ENCODE measurements at places on chromosomes 6 and 20.

DNA sequence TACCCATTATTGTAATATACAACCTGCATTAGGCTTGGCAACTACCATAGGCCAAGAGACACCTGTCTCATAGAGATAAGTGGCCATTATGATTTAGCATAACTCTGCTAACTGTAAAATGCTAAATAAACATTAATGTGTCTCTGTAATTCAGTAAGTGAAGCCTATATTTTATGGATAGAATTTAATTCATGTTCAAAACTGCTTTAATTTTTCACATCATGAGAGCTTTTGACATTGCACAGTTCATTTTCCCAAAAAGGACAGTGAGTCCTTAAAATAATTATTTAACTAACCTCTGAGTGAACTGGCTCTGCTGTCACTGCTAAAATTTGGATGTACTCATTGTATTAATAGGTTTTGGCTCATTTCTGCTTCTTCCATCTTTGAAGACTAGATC, 41.4 kb upstream of the TMX4 start:
- DNase-seq, result no peak

DNA sequence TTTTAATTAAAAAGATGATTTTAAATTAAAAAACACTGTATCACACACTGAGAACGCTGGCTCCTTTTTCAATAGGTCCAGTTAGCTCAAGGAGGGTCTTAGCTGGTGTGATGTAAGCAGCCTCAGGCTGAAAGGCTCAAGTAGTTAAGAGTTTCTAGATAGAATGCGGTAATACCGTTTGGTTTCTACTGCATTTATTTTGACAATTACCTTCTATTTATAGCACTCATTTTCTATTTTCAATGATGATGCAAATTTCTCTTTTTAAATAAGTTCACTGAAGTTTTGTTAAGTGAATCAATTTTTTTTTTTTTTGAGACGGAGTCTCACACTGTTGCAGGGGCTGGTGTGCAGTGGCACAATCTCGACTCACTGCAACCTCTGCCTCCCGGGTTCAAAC, 87.1 kb downstream of the PREX1 start:
- DNase-seq, result no peak

GRCh38 chr6:55541024-55541423, 38.0 kb downstream of the HMGCLL1 start:
- no peak for DNase-seq

- DNase-seq, result no peak
Observed at GRCh38 chr20:63533871-63534393, 3.2 kb downstream of the PTK6 start.

DNA sequence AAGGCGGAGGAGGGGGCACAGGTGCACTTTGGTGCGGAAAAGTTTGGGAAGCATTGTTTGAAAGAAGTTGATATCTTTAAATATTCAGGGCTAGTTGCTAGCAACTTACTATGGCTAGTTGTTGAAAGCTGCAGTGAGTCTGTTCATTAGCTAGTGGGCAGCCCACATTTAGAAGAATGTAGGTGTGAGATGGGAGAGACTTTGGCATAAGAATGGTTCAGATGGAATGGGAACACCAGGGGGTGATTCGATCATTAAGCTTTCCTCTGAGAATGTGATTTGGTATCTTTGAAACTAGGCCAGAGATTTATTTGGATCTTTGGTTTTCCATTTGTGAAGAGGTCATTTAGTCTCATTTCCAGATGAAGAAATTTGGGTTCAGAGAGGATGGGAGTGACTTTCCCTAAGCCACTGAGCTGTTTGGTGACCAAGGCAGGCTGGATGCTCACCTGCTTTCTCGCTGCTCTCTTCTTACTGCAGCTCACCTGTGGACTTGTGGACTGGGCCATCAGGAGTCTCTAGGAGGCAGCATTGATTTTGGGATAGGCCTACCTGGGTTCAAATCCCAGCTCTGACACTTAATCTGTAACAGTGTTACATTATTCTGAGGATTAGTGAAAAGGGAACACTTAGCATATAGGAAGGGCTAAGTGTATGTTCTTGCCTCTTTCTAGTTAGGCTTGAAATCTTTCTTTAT, 62.9 kb downstream of the CARMIL1 start:
- no peak for DNase-seq

DNA sequence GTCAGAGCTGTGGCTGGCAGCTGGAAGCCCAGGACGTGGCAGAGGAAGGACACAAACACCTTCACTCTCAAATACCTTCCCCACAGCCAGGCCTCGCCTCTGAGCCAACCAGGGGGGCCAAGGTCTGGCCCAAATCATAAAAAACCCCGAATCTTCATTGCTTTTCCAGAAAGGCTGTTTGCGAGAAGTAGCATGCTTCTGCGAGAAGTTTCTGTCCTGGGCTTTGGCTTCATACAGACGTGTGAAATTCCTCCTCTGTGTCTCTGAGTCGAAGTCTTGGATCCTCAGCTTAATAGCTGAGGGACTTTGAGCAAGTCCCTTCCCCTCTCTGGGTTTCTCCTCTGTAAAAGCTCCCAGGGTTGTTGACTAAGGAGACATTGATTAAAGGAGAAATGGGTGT, 63.0 kb downstream of the CHMP4B start:
- no peak for DNase-seq

- no peak for DNase-seq
Observed at GRCh38 chr6:143743301-143744166, 65.8 kb downstream of the PHACTR2 start.

GRCh38 chr20:40744818-40745175, 55.8 kb upstream of the MAFB start:
- no peak for DNase-seq

DNA sequence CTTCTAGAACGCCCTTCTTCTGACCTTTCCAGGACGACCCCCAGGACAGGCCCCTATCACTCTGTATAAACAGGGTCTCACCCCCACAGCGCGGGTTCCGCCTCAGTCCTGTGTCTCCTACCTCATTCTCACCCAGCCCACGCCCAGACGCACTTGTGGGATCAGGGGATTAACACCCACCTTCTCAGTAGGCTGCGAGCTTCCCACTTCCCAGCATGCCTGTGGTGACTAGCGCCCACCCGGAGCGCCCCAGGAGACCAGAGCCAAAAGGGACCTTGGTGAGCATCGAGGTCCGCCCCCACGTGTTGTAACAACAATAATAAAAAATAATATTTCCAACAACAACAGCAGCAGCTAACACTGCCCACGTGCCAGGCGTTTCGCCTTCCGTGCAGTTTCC, 40.9 kb upstream of the NOL4L start:
- no peak for DNase-seq

DNA sequence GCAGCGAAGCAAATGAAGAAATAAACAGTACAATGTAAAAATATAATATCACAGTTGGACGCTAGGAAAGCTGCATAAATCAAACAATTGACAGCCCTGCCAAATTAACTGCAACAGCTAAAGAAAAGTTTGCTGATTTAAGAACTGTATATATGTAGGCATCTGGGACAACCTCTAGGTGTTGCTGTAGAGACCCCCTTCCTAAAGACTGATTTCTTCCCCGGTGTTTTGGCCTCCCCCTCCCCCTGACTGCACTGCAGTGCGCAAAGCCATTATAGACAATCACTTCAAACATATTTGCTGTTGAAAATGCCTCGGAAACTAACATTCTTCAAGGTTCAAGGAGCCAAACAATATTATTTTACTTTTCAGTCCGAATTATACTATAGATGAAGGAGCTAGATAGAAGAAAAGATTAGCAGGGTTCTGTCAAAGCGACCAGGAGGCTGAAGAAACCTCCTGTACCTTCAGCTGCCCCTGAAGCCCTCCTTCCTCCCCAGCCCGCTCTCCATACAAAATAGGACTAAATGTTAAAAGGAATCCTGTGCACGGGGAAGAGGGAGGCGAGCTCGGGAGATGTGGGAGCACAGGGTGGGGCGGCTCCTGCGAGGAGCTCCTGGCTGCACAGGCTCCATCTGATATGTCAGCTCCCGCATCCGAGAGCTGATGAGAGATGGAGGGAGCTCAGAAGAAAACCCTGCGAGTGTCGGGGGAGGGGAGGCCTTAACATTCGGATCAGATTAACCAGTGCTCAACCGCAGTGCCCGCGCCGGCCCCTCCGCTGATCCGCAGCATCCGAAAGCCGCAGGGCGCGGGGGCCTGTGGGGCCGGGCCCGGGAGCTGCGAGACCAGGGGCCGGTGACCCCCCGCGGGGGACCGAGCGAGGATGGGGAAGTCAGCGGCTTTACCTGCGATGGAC, 822 bp downstream of the ELOVL4 start:
- no peak for DNase-seq

GRCh38 chr6:674406-674805, 17.5 kb upstream of the HUS1B start:
- no peak for DNase-seq

DNA sequence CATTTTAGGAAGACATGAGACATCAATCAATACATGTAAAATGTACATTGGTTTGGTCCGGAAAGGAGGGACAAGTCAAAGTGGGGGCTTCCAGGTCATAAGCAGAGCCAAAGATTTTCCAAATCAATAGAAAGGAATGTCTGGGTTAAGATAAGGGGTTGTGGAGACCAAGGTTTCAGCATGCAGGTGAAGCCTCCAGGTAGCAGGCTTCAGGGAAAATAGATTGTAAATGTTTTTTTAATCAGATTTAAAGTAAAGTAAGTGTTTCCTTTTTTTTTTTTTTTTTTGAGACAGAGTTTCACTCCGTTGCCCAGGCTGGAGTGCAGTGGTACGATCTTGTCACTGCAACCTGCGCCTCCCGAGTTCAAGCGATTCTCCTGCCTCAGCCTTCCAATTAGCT, 16.8 kb upstream of the SERPINB9 start:
- DNase-seq, result no peak

DNA sequence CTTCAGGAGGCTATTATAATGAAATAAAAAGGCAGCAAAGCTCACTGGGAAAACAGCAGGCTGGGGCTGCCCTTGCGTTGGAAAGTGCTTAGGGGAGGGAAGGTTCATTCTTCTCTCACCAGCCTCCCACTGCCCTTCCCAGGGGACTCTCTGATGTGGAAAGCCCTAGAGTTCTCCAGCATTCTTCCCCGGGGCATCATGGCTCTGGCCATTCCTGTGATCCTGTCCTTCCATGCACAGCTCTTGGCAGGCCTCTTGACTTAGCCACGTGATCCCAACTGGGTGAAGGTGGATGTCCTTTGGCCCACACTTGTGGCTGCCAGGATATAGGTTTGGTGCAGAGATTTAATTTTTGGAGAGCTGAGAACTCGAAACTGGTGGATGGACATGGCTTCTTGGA, 58.0 kb upstream of the ZNF831 start:
- DNase-seq, result no peak

DNA sequence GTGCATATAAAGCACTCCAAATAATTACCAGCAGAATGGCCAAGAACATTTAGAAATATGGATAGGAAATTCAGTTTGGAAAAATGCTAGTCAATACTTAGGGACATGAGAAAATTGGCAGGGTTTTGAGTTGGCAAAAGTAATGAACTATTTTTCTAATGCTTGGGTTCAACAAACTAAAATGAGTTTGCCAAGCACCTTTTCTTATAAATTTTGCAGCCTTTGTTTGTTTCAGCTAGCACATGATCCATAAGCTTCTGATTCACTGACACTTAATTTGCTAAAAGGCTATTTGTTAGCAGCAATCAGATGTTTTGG, 324.8 kb downstream of the QKI start:
- DNase-seq, result no peak

DNA sequence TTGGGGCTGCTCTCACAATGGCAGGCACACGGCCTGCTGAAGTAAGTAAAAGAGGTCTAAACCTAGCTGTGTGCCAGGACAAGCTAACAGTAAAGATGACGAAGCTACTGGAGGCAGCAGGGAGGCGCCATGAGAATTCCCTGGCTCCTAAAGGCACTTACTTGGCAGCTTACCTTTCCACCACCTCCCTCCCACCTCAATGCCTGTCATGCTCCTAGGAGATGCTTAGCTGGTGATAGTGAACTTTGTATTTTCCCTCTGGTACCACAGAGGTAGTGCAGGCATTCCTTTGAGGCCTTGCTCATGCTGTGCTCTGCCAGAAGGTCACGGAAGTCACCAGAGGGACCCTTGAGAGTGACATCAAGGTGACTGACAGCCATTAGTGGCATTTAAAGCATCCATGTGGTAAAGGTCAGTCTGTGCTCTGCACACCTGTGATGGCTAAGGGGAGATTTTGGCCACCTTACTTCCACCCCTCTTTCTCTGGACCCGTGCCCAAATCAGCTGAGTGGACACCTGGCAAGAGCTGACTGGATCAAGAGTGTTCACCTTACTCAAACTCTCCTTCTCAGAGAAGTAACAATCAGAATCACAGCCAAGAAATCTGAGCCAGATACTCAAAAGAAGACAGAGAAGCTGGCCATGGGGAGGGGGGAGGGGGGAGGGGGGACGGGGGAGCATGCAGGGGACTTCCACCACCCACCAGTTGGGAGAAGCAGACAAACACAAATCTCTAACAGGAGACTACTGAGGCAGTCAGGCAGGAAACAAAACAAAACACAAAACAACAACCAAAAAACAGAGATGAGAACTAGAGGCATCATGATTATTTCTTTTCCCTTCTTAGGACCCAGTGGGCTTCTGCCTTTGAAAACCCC, 2.9 kb downstream of the FKBP1A start:
- DNase-seq, result no peak

GRCh38 chr6:143180826-143181225, 120.1 kb downstream of the AIG1 start:
- no peak for DNase-seq

GRCh38 chr6:16883414-16883813, 122.2 kb upstream of the ATXN1 start:
- no peak for DNase-seq

- no peak for DNase-seq
Observed at GRCh38 chr6:3847521-3847920, 1.7 kb upstream of the FAM50B start.

- no peak for DNase-seq
Observed at GRCh38 chr6:81694855-81695254, 57.6 kb downstream of the TENT5A start.

DNA sequence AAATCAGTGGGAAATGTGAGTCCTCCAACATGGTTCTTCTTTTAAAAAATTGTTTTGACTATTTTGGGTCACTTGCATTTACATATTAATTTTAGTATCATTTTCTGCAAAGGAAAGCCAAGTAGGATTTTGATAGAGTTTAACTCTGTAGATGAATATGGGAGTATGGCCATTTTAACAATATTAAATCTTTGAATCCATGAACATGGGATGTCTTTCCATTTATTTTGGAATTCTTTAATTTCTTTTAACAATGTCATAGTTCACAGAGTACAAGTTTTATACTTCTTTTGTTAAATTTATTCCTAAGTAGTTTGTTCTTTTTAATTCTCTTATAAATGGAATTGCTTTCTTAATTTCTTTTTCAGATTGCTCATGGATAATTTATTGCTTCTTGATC, 56.5 kb upstream of the ARMC2 start:
- DNase-seq, result no peak

DNA sequence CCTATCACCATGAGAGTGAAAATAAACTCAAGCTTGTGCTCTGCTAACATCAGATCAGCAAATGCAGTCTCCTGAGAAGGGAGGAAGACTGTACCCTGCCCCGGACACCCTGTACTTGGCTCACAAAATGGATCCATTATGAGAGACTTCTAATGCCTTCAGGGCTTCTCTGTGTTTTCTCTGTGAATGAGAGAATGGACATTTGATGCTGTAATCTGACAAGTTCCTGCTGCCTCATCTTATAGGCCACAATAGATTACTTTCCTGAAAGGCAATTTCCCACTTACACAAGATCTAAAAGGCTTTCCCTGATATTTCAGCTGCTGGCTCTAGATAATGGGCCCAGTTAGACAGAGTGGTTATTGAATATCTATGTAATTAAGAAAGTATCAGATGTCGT, 117.2 kb downstream of the OTOR start:
- DNase-seq, result no peak

Data from stimulated activated CD4-positive, alpha-beta T cell treated with anti-CD3 and anti-CD28 coated beads, Interleukin-12 subunit alpha, Interleukin-12 subunit beta, amount 100 ng/mL, for 4 hours (primary cell).